ENCODE measurements at places on chromosomes 5 and 9.

- DNase-seq: no peak
These were observed 130.6 kb downstream of the PDZD2 start for GRCh38 chr5:31769530-31769929.

DNA sequence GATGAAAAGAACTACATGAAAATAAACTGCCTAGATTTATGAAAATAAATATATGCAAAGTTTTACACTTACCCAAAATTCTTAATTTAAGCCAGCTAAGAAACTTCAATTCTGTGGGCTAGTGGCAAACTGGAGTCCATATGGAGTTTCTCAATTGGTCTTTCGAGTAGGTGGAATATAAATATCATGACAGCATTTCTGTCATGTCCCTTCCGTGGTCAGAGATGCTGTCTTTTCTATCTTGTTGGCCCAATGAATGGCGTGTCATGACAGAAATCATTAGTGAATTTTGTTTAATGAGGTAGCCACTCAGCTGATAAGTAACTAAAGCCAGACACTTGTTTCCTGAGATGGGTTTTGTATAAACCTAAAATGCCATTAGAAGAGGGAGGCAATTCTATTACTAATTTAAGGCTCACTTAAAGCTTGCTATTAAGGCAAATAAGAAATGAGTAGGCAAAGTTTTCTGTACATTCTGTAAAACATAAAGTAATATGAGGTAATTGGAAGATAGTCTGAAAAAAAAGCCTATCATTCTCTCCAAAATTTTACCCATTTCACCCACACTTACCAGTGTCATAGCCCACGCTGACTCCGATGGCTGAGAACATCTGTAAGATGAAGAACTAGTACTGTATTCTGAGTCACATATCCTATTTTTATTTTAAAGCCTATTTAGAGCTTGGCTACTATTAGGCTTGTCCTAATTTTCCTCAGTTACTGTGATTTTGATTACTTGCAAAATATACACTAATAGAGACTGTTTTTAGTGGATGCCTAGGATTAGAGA, 419.3 kb upstream of the MEF2C start:
- no peak for DNase-seq

DNA sequence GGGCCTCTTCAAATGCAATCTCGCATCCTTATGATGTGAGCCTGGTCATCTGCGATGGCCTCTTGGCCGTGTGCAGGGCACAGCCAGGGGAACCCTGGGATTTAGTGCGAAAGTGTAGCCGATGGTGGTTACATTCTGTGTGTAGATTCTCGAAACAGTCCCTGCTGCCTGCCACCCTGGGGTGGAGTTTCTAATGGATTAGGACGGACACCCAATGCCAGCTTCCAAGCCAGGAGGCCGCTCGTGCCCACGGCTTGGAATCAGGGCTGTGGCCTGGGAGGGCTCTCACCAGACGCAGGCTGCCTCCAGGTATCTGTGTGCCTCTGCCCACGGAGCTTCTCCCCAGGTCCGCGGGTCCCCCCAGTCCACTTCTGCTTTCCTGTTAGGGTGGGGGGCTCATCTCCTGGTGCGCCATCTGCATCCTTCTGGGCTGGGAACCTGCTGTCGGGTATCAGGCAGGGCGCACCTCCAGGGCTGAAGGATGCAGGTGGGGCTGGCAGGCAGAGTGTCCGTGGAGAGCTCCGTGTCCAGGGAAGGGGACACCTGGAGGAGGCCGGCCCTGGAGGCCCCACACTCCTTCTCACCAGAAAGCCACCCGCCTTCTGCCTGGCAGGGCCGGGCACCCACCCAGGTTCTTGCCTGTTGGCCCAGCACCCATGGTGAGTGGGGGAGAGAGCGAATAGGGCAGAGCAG, 3.4 kb upstream of the SLC12A7 start:
- no peak for DNase-seq

DNA sequence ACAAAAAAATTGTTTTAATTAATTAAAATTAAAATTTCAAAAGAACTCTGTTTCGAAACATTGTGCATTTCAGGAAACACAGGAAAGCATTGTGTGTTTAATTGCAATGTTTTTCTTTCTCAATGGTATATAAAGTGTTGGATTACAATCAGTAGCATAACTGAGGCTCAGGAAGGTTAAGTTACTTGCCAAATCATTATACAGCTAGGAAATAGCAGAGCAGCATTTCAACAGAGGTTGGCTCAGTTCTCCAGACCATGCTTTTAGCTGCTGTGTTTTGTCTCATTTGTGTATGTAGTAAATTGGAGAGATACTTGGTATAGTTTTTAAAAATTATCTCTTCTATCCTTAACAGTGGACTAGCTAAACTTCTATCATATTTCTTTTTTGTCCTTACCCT, 30.0 kb upstream of the CAMLG start:
- DNase-seq: no peak

DNA sequence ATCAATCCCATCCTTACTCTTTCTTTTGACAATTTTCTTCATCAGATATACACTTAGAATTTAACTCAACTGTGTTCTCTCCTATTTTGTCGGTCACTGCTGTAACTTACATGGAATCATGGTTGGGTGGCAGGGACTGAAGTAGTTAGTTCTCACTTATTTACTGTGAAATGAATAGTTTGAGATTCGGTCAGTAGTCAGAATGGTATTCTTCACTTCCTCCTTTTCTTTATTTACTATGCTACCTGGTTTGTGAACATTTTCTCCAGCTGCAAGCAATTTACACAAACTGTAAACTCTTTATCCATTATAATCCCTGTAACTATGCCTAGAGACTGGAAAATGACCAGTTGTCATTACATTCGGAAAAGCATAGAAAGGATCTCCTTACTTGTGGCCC, 41.5 kb upstream of the GDNF start:
- no peak for DNase-seq

- DNase-seq: no peak
These were observed 29.9 kb downstream of the SLC6A18 start for GRCh38 chr5:1255081-1255561.

Measured in chondrocyte (in vitro differentiated cells).